ENCODE measurements at places on chromosomes 11 and 22.
A peak's percentile ranks its signal among the peaks of the same experiment; 100 is the strongest.

GRCh38 chr11:117669062-117669461 is 128.0 kb downstream of the DSCAML1 start:
- DNase-seq: no peak

DNA sequence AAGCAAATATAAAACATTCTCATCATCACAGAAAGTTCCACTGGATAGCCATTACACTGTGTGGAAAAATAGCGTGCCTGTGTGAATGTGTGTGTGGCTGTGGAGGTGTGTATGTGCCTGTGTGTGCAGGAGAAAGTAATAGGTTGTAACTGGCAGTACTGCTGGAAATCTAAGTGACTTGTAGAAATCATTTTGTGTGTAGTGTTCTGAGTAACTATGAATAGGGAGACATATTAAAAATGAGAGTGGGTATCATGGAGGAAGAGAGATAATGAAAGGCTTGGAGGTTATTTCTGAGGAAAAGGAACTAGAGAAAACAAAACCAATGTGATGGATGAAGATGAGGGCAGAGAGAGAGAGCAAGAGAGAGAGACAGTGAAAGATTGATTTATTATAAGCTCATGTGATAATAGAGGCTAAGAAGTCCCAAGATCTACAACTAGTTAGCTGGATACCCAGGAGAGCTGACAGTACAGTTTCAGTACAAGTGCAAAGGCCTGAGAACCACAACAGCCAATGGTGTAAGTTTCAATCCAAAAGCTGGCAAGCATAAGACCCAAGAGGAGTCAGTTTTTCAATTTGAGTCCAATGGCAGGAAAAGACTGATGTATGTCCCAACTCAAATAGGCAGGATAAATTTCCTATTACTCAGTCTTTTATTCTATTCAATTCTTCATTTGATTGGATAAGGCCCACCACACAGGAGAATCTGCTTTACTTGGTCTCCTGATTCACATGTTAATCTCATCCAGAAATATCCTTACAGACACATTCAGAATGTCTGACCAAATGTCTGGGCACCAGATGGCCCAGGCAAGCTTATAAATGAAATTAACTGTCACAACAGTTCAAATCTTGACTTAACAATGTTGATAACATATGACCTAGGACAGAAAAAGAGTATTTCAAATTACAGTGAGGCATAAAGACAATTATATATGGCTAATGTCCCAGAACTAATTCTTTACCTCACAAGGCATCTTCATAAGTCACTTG is 14.9 kb downstream of the KBTBD3 start:
- DNase-seq: no peak

DNA sequence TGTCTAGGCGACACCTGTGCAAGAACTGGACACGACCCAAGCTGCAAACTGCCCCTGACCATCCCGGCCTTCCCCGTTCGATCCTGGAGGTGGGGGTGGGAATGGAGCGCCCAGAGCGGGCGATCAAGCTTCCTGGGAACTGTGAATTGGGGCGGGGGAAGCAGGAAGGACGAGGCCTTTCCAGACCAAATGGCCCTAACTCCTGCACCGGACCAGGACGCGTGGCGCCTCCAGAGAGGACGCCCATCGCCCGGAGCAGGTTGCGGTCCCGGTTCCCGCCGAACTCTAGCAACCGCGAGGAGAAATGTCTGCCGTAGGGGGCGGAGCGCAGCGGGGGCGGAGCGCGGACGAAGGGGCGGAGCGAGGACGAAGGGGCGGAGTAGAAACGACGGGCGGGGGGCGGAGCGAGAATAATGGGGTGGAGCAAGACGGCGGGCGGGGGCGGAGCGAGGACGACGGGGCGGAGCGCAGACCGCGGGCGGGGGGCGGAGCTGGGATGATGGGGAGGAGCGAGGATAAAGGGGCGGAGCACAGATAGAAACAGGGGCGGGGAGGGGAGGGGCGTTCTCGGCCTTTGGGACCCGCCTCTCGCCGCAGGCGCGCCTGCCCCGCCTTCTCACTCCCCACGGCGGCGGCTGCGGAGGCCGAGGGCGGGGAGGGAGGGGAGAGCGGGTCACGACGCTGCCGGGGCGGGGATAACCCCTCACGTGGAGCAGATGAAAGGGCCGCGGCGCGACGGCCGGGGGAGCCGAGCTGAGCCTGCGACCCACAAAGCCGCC is at the start of gene ZNRF3:
TSS of gene ZNRF3 (plus strand) at position 695 of the 779 bp plus-strand sequence. CDS start 195 bp downstream, outside the sequence.
- DNase-seq: peak; percentile 91

- no peak for DNase-seq
Observed at GRCh38 chr11:78420796-78421209, 3.2 kb upstream of the GAB2 start.

DNA sequence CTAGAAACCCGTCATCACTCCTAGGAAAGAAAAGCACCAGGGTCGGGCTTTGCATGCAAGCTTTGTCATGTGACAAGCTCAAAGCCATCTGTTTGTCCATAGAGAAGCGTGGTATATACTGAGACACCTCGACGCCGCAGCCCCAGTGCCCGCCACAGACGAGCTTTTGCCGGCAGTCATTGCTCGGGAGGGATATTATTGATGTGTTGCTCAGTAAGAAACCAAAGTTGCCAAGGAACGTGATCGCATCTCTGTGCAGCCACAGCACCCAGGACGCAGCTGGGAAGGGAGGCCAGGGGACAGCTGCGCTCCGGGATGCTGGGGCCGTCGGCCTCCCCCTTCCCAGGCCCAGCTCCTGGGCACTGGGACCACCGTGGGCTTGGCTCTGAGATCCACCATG is 89.5 kb upstream of the KCNQ1OT1 start:
- no peak for DNase-seq

DNA sequence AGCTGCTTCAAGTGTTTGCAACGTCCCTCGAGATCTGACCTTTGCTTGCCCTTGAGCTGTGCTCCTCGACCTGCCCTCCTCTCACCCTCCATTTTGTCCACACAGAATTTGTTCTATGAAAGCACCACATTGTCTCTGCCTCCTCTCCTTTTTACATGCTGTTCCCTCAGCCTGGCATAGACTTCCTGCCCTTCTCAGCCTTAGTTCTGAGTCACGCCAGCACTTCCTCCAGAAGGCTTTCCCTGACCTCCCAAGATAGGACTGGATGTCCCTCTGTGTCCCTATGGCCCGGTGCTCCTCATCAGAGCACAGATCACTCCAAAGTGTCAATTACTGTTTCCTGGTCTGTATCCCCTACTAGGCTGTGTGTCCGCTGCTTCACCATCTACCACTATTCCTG is 16.2 kb downstream of the JHY start:
- DNase-seq: no peak

DNA sequence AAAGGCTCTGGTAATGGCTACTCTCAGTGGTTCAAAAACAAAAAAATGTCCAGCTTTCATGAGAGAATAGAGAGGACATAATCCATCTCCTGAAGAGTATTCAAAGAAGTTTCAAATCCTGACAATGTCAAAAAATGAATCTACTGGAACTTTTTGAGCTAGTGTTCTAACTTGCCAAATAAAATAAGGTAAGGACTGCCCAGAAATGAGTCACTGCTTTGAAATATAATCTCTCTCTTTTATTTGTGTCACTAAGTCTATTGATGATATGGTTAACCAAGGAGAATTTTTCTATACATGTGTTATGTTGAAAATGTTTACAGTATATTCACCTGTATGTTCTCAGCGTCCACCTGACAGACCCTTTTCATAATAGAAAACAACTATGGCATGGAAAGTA is 3.4 kb downstream of the GUCY1A2 start:
- DNase-seq: no peak

DNA sequence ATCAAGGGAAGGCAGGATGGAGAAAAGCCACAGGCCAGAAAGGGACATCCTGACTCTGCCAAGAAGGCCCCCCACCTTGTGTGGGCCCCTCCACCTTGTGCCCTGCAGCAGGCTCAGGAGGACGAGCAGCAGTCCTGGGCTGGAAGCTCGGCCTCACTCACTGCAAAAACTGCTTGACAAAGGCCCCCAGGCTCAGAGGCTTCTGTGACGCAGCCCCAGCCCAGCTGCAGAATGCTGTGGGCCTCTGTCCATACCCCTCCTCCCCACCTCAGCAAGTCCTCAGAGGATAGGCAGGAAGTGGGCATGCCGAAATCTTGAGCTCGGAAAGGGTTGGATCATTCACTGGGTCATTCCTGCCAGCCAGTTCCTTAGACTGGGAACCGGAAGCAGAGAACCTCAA is 61.9 kb downstream of the NRXN2 start:
- no peak for DNase-seq

GRCh38 chr22:40642316-40642715 is 5.8 kb upstream of the MRTFA start:
- no peak for DNase-seq

DNA sequence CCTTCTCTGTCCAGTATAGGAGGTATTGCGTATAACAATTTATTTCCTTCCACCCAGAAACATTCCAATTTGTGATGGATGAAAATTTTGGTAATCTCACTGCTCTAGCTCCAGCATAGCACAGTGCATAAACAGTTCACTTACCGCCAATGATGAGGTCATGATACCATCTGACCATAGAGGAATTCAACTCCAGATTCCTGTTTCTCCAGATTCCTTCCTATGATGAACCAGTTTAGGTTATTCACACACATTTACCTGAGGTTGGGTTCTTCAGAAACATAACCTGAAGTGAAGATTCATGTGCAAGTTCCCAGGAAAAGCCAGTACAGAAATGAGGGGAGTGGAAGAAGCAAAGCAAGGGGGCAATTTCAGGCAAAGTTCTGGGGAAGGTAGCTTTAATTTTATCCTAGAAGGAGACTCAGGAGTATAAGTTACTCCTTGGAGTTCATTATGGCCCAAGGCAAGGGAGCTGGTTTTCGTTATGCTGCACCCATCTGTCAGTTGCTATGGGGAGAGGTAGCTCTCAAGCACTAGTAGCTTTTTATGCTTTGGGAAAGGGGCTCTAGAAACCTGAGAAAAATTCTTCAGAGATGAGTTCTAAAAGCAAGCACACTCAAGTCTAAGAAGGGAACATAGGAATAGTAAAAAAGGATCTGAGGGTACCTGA is 121.6 kb downstream of the CASP12 start:
- DNase-seq: no peak

DNA sequence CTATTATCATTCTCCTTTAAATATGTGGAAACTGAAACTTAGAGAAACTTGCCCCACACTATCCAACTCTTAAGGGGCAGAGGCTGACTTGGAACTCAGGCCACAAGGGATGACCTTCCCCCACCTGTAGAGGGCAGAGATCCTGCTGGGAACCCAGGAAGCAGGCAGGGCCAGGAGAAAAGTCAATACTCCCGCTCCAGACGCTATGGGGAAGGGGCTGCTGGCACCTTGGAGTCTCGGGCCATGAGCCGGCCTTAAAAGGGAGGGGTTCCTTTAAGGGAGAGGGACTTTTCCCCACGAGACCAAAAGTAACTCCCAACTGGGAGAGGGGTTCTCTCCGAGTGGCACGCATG is 620 bp upstream of the ANO5 start:
- DNase-seq: no peak

DNA sequence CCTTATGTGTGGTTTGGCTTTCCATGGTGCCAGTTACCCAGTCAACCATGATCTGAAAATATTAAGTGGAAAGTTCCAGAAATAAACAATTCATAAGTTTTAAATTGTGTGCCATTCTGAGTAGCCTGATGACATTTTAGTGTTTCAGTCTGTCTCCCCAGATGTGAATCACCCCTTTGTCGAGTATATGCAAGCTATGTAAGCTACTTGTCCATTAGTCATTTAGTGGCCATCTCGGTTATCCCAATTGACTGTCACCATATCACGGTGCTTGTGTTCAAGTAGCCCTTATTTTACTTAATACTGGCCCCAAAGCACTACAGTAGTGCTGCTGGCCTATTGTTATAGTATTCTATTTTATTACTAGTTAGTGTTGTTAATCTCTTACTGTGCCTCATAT is 44.9 kb downstream of the ATG16L2 start:
- DNase-seq: no peak

GRCh38 chr22:43616645-43617044 is 195.5 kb downstream of the EFCAB6 start:
- DNase-seq: no peak

DNA sequence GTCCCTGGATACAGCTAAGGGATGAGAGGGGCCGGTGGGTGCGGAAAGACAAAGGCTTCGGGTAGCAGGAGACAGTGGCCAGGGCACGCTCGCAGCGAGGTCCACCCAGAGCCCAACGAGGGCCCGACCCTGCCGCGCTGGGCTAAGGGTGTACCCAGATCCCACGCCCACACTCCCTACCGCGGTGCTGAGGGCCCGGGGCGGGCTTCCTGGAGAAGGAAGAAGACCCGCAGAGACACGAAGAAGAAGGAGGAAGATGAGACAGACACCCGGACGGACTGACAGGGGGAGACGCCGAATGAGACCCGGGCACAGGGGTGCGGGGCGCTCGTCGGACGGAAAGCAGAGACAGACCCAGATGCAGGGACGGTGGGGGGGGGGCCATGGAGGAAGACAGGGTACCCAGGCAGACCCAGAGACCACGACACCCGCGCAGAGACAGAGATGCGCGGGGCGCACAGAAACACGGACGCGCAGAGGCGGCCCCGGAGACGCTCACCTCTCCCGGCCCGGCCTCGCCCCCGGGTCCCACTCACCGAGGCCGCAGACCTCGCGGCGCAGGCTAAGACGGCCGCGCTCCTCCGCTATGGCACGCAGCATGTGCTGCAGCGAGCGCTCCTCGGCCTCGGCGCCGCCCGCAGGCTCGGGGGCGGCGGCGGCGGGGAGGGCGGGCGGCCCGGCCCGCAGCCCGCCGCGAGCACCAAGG is 437 bp downstream of the KIAA0930 start:
- no peak for DNase-seq

DNA sequence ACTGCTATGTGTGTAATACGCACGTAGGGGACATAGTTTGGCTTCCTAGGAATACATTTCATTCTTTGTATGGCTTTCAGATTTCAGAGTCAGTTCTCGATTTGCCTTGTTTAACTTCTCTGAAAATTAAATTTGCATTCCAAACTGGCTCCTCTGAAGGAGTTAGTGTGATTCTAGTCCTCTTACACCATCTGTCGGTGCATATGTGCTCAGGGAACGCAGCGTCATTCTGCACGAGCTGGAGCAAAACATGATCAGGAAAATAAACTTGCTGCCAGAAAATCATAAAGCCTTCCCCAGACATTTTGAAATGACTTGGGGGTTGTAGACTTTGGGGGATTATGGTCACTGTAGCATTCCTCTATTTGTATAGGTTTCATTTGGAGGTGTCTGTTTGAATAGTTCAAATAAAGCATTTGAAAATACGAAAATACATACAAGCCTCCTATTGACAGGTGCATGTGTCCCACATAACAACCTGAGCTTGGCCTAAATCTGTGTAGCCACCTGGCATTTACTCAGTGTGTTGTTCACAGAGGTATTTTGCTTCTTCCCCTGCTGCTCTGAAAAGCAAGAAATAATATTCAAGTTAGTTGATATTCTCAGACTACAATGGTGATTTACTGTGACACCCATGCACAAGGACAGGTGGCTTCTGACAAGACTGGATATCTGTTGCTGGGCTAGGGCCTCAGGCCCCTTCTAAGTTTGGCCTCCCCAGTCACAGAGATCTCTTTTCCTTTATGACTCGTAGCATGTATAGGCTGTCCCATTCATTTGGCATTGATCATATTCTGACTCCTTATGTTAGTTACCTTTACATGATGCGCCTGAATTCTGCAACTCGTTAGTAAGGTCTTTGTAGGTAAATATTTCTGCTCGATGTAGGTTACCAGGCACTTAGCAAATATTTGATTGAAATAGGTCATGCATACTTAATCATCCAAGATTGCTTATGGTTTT is 81.6 kb upstream of the SORL1-AS1 start:
- peak; percentile 61 for DNase-seq

GRCh38 chr11:4018641-4019040 is 76.0 kb upstream of the RRM1 start:
- DNase-seq: no peak

- DNase-seq: no peak
Observed at GRCh38 chr11:48193876-48194275, 22.7 kb upstream of the OR4B1 start.

Measured in NCI-H2171 (cell line).